ENCODE measurements at places on chromosomes 2 and 18. TPM values are rescaled to one million over a fixed set of nuclear protein-coding genes. Genes with fewer than 3 reads are reported as not detected.

DNA sequence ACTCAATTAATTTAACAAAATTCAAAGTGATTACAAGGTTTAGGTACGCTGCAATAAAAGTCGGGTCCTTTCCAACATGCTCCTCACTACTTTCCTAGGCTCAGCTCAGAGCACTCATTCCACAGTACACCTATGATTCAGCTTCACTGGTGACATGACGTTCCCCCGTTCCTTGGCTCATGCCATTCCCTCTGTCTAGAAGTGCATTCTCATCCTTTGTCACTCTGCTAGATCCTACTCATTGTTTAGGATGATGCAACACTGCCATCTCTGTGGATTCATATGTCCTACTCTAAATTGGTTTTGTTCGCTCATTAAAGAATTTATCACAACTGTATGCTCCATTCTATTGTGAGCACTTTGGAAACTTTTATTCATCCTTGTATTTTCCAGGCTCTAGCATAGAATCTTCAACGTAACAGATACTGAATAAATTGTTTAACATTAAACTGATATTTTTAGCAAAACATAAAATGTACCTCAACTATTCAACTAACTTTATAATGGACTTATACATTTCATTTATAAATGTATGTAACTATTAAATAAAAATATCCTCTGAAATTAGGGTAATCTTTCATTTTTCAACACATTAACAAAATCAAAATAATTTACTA is 78.6 kb downstream of the FAM228A start:
- H3K27ac ChIP-seq = no peak overlapping the region
- no peaks in the 10 kb centered on the region for H3K4me1 ChIP-seq
- DNase-seq = no peak
- no peaks in the 10 kb centered on the region for H3K27me3 ChIP-seq

MYO7B gene
- not detected for total RNA-seq

DNA sequence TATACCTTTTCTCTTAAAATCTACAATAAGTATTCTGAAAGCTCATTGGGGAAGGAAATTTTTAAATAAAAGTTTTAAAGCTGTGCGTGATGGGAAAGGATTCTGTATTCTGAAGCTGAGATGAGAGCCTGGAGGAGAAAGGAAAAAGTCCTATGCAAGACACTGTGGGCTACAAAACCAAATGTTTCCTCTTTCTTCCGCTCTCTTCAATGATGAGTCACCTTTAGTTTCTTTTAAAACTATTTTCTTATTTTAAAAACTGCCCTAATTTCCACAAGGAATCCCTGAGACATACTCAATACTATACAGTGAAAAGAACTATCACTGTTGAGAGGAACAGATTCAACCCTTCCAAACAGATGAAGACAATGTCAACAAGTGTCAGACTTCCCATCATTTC is 87.4 kb downstream of the INO80D start:
- no peak overlapping the region for H3K27ac ChIP-seq
- H3K27me3 ChIP-seq = no peaks in the 10 kb centered on the region
- peaks cover 11% of the 10 kb centered on the region for H3K36me3 ChIP-seq

GRCh38 chr18:25335676-25336075 is 16.3 kb downstream of the ZNF521 start:
- H3K4me3 ChIP-seq = no peak overlapping the region
- H3K4me1 ChIP-seq = no peaks in the 10 kb centered on the region
- H3K36me3 ChIP-seq = no peaks in the 10 kb centered on the region
- H3K27me3 ChIP-seq = no peaks in the 10 kb centered on the region
- no peak overlapping the region for H3K27ac ChIP-seq
- DNase-seq = no peak

POTEJ gene
- not detected for total RNA-seq

TRIP12 gene
- 174 TPM for total RNA-seq

- peaks cover 3% of the 10 kb centered on the region for H3K4me1 ChIP-seq
- no peak overlapping the region for H3K27ac ChIP-seq
- H3K36me3 ChIP-seq = no peaks in the 10 kb centered on the region
- no peak overlapping the region for H3K4me3 ChIP-seq
- no peaks in the 10 kb centered on the region for H3K27me3 ChIP-seq
Observed at GRCh38 chr2:35228584-35228983, 1127.0 kb upstream of the CRIM1 start.

- no peaks in the 10 kb centered on the region for H3K27me3 ChIP-seq
- no peak for DNase-seq
- no peaks in the 10 kb centered on the region for H3K36me3 ChIP-seq
- H3K4me3 ChIP-seq = no peak overlapping the region
- no peak overlapping the region for H3K27ac ChIP-seq
Observed at GRCh38 chr18:40577239-40577980, 1377.6 kb upstream of the PIK3C3 start.

SCN2A gene
- 1.1 TPM for total RNA-seq

- no peaks in the 10 kb centered on the region for H3K27me3 ChIP-seq
- H3K27ac ChIP-seq = no peak overlapping the region
- no peak overlapping the region for H3K4me3 ChIP-seq
- DNase-seq = no peak
- no peaks in the 10 kb centered on the region for H3K36me3 ChIP-seq
Observed at GRCh38 chr2:235810252-235810651, 316.4 kb downstream of the AGAP1 start.

GRCh38 chr2:197273485-197273884 is 37.1 kb downstream of the ANKRD44 start:
- no peak for DNase-seq
- no peak overlapping the region for H3K4me3 ChIP-seq
- H3K4me1 ChIP-seq = no peaks in the 10 kb centered on the region

- no peaks in the 10 kb centered on the region for H3K27me3 ChIP-seq
- H3K4me3 ChIP-seq = no peak overlapping the region
- no peaks in the 10 kb centered on the region for H3K4me1 ChIP-seq
- DNase-seq = no peak
- H3K27ac ChIP-seq = no peak overlapping the region
- H3K36me3 ChIP-seq = no peaks in the 10 kb centered on the region
Observed at GRCh38 chr2:213119061-213119809, 32.2 kb downstream of the IKZF2 start.

DOK6 gene
- total RNA-seq = 0.50 TPM

DNA sequence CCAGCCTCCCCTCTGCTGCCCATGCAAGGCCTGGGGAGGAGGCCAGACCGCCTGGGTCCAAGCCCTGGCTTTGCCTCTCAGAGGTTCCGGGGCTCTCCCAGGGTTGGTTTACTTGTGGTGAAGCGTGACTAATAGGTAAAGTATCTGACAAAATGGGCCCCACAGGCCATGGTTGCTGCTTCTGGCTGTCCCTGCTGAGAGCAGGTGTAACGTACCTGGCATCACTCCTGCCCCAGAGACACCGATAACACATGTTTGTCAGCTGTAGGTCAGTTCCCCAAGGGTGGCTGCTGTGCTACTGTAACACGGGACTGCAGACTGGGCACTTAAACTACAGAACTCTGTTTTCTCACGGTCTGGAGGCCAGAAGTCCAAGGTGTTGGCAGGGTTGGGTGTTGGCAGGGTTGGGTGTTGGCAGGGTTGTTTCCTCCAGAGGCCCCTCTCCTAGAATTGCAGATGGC is 34.1 kb downstream of the ODC1 start:
- no peaks in the 10 kb centered on the region for H3K27me3 ChIP-seq
- no peaks in the 10 kb centered on the region for H3K36me3 ChIP-seq
- no peak for DNase-seq

DNA sequence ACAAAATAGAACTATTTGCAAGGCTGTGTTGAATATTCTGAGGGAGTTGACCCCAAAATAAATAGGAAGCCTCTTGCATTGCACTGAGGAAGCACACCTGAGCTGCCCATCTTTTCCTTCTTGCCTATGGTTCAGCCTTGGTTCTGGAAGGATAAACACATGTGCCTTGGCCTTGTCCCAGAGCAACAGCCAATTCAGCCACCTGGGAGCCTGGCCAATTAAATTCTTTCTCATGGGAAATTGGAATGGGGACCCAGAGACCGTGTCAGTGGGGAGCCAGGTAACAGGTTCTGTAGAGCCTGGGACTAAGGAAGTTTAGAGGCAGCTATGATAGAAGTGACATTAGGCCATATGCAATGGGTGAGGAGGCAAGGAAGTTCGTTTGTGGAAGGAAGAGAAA is 99.6 kb downstream of the KLF7 start:
- H3K27ac ChIP-seq = no peak overlapping the region
- 0 out of 2 replicates have a peak, but pooled peaks cover 4% of the 10 kb centered on the region for H3K4me1 ChIP-seq
- H3K4me3 ChIP-seq = no peak overlapping the region
- H3K27me3 ChIP-seq = no peaks in the 10 kb centered on the region
- no peaks in the 10 kb centered on the region for H3K36me3 ChIP-seq
- no peak for DNase-seq

DNA sequence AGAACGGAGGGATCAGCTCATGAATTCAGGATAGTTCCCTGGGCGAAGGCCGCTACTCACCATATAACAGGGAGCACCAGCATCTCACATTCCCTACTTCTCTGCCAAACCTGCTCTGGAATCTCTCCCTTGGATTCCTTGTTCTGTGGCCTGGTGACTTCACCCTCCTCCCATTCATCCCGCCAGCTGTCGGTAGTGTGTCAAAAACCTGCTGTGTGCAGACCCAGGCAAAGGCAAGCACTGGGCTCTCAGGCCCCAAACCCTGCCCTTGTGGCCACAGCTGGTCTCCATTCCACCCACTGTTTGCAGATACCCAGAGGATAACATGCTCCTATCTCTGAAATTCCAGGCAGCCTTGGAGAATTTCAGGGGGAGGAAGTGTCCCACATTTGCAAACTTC is 151.6 kb downstream of the CAPN13 start:
- no peak overlapping the region for H3K4me3 ChIP-seq
- H3K27me3 ChIP-seq = no peaks in the 10 kb centered on the region
- no peak overlapping the region for H3K27ac ChIP-seq
- peak; percentile 33 for DNase-seq

- H3K27ac ChIP-seq = no peak overlapping the region
- no peaks in the 10 kb centered on the region for H3K27me3 ChIP-seq
- DNase-seq = no peak
- no peaks in the 10 kb centered on the region for H3K4me1 ChIP-seq
Observed at GRCh38 chr2:69566669-69567068, 76.9 kb downstream of the AAK1 start.

SERPINB13 gene
- total RNA-seq = not detected

BMP10 gene
- total RNA-seq = not detected

DNA sequence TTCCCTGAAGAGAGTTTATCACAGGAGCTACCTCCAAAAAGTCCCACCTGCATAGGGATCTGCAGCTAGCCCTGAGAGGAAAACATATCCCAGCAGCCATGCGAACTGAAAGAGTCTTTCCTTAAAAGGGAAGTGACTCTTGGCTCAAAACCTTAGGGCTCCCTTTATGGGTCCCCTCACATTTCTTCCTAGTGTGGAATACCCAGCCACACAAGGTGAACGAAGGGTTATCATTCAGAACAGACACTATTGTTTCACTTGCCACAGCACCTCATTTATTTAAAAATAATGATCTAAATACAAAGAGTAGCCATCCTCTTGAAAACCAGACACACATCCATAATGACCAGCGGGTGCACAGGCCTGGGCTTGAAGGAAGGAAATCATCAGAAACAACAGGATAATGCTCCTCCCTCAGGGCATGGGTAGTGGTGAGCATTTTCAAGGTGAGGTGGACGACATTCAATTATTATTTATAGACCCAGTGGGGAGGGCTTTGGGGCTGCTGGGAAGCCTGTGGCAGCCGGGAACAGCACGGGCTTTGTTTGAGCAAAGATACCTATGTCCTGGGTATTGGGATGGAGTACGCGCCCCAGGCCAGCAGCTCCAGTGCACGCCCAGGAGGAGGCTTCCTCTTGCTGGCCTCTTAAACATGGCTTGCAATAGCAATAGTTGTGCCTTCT is 119.0 kb upstream of the ITGA6 start:
- no peaks in the 10 kb centered on the region for H3K4me1 ChIP-seq
- H3K27me3 ChIP-seq = no peaks in the 10 kb centered on the region

Measured in H1 (cell line).